ENCODE measurements at places on chromosomes 16 and 17.

GRCh38 chr17:71052971-71053370 lies 883.6 kb downstream of the KCNJ2 start:
- DNase-seq = no peak

- no peak for DNase-seq
Measured at GRCh38 chr17:1077986-1078711, 81.2 kb downstream of the TIMM22 start.

DNA sequence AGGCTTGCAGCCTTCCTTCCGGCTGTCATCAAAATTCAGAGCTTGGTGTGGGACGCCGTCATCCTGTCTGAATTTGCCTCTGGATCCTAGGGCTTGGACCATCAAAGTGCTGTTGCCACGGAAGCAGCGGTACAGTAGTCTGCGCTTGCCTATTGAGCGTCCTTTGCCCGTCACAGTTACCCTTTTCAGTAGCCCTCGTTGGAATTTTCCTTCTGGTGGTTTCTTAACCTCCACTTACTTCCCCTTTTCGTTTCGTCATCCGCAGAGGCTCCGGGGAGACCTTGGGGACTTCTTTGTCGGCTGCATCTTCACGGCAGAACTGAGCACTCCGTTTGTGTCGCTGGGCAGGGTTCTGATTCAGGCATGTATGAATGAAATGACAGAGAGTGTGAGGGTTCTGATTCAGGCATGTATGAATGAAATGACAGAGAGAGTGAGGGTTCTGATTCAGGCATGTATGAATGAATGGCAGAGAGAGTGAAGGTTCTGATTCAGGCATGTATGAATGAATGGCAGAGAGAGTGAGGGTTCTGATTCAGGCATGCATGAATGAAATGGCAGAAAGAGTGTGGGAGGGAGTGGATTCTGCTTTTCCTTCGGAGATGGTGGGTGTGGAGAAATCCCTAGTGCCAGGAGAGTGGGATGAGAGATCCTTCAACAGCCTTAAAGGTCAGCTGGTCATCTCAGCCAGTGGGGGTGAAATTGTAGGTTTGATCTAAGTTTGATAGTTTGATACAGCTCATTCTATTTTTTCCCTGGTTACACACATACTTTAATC lies 8.0 kb downstream of the TLCD3A start:
- DNase-seq = no peak

DNA sequence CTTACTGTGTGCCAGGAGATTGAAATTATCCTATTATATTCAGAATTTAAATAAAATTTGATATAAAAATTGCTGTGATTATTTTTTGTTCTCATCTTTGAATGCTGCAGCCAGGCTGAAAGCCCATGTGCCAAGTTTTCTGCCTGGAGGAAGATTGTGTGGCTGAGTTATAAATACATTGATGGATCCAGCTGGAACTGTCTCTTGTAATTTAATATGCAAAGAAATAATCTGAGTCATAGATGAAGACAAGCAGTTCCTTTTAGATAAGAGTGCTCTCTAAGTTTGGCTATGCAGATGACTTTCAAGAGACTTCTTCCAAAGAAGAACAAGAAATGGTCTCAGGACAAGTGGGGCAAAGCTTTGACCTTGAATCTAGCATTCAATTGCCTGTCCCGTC lies 871.0 kb downstream of the CDH11 start:
- DNase-seq = no peak

DNA sequence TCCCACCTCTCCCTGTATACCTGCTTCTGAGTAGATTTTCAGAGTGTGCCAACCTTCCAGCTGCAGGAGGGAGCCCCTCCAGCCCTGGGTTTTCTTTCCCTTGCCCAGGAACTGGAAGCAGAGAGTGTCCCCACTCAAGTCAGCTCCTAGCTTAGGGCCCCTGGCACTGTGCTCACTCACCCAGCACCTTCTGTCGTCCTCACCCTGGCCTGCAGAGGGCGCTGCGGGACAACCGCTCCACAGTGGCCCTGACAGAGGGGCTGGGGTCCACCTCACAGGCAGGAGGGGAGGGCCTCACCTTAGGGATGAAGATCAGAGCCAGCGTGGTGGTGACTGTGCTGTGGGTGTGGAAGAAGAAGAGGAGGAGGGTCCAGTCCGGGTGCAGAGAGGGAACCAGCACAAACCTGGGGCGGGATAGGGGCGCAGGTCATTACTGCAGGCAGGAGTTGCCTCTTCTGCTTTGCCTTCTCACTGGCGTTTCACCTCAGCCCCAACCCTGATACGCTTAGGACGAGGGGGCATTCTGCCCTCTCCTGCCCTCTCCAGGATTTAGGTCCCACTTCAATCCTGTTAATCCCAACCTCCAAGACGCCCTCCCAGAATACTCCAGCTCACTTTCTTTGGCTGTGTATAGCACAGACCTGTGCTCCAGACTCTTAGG lies 10.0 kb downstream of the GPR179 start:
- DNase-seq = peak; percentile 31

DNA sequence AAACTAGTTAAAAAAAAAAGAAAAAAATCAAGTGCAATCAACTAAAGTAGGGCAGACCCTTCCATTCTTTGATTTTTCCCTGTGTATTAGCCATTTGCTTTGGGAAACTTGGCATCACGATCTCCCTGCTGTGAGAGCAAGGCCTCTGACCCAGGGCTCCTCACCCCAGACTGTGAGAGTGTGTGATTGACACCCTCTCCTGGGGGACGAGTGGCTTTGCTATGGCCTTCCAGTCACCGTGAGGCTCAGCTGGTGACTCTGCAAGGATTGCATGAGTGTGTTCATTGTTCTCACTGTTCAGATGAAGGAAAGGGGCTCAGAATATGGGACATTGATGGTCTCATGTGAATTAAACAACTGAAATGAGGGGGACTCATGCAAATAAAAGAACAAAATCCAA lies 69.0 kb upstream of the BCAR1 start:
- DNase-seq = no peak

DNA sequence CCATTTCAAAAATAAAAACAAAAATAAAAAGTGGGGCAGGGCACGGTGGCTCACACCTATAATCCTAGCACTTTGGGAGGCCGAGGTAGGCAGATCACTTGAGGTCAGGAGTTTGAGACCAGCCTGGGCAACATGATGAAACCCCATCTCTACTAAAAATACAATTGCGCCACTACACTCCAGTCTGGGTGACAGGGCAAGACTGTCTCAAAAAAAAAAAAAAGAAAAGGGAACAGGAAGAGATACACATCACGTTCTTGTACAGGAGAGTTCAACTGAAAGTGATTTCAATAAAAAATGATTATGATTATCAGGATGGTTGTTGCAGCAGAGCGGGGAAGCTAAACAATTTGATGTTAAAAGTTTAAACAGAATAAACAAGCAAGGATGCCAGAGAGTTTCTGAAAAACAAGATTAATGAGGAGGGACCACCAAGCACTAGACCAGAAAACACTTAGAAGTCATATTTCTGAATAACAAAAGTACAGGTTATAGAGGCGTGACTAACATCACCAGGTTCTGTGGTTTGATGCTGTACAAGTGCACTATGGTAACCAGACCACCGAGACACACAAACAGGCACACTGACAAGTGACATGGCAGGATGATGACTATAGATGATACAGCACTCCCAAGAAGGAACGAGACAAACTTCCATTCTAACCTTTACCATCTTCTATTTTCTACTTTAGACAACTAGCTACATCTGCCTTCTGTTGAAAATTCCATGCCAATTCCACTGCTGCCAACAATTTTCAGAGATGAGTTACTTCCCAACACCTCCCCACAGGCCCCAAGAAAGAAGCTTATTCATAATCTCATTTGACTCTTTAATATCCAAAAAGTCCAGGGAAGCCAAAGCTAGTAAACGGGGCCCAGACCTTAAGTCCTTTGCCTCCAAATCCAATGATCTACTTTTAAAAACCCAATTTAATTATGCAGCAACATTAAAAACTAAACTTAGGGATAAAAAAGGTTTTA lies 11.8 kb downstream of the DNAJA2 start:
- DNase-seq = no peak

DNA sequence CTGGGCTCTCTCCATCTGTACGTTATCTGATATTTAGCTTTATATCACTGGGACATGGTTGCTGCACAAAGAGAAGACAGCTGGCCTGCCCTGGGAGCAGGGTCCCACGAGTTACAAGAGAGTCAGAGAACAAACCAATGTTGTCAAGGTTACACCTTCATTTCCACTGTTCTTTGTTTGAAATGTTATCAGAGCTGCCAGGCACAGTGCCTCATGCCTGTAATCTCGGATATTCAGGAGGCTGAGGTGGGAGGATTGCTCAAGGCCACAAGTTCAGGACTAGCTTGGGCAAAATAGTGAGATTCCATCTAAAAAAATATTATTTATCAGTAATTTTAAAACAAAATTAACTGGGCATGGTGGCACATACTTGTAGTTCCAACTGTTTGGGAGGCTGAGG lies 34.6 kb downstream of the ATP6V0A1 start:
- no peak for DNase-seq

DNA sequence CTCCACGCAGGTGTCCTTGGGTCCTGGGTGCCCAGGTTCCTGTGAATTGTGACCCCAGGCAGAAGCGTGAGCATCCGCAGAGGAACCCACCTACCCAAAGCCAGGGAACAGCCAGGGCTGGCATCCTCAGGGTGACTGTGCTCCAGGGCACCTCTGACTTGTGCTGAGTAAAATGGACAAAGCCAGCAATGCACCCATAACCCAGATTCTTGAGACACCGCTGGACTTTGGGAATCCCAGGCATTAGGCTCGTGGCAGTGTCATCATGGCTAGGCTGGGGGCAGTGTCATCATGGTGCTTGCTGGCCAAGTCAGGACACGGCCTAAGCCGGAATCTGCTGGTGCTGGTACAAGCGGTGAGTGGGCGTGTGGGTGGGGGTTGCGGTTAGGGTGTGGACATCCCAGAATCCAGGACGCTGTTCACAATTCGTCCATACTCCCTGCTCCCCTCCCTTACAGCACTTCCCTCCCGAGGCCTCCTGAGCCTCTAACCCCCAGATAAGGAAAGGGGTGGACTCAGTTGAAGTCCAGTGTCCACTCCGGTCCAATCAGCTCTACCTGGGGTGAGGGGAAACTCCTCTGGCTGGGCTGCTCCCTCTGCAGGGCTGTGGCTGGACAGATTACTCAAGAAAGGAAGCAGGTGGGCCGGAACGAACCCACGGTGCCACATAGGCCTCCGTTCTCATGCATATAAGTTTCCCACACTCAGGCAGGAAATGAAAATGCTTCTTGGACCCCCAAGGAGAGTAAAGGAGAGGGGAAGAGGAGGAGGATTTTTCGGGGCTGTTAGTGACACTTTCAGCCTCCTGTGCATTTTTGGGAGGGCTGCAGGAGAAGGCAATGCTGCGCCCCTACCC lies 138.9 kb downstream of the SEC14L1 start:
- DNase-seq = no peak

DNA sequence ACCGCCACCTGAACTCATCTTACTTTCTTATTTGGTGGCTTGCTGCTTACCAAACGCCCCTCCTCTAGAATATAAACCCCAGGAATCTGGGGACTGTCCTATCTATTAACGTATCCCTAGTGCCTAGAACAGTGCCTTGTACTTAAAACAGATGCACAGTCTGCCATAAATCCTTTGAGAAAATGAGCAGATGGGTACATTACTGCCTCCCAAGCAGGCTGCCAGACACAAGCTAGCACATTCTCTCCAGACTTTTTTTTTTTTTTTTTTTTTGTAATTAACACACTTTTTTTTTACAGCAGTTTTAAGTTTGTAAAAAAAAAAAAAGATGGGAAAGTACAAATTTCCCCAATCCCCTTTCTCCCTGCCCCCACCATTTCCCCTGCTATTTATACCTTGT lies 57.3 kb upstream of the RPL38 start:
- no peak for DNase-seq

- DNase-seq = no peak
Measured at GRCh38 chr16:10906914-10907756, 30.1 kb downstream of the CIITA start.

- DNase-seq = no peak
Measured at GRCh38 chr17:66671156-66671555, 163.8 kb upstream of the CACNG5 start.

DNA sequence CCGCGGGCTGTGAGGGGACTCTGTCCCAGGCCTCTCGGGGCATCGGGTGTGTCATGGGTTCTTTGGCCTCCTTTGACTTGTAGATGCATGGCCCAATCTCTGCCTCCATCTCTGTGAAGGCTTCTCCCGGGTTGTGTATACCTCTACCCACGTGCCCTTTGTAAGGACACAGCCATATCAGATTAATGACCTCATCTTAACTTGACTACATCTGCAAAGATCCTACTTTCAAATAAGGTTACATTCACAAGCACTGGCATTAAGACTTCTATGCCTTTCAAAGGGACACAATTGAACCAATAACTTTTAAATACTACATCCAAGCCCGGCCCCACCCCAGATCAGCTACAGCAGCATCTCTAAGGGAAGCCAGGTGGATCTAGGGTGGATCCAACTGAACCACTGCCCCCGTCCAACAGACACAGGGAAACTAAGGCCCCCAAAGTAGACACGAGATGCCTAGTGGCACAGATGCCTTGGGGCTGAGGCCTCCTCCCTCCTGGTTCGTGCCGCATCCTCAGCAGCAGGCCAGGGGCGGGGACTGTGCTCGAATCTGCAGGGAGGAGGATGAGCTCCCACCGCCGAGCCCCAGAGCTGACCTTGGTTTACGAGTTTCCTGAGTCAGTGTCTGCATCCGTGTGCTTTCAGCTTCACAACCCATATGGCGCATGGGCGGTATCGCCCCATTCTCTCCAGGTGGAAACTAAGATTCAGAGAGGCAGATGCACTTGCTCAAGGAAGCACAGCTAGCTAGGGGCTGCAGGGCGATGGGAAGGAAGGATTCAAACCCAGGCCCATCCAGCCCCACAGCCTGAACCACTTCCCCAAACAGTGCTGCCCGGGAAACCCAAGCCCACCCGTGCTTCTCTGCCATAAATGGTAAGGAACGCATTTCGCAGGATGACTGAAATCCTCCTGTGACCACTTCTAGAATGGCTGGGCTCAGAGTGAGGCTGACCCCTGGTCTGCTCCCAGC lies 353.3 kb downstream of the C16orf95 start:
- DNase-seq = no peak

- DNase-seq = no peak
Measured at GRCh38 chr16:66486199-66486772, 59.2 kb downstream of the BEAN1 start.

DNA sequence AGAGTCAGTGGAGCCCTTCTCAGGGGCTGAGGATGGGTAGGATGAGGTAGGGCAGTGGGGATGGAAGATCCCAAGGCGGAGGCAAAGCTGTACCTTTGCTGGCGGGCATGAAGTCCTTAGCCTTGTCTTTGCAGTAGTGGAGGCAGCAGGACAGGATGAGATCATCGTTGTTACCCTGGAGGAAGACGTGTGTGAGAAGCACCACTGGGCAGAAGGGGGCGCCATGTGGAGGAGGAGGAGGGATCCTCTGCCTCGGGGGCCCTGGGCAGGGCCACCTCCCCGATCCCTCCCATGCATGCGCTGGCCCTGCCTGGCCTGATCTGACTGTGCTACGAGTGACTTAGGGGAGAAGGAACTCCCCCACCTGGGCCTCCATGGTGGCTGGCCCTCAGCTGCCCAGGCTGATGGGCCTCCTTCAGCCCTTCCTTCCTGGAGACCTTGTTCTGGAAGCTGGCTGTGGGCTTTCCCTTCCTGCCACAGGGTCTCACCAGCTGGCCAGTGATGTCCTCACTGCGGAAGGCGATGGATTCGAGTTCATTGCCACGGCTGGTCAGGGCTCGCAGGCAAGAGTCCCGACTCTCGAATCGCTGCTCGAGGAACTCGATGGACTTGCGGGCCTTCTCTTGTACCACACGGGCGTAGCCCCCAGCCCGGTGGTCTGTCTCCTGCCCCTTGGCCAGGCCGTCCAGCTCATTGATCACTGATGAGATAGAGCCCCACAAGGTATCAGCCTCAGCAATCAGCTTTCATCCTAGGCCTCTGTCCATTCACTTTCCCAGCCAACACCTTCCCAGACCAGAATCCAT lies 10.3 kb downstream of the HIC1 start:
- DNase-seq = peak; percentile 58

- DNase-seq = no peak
Measured at GRCh38 chr17:82097184-82097918, 685 bp downstream of the FASN start.
